ENCODE measurements at places on chromosomes 11 and 22.

GRCh38 chr11:128687321-128687720 is 6.6 kb upstream of the FLI1 start:
- no peak for DNase-seq

- no peak for DNase-seq
Measured at GRCh38 chr11:131690776-131691175, 320.4 kb downstream of the NTM start.

DNA sequence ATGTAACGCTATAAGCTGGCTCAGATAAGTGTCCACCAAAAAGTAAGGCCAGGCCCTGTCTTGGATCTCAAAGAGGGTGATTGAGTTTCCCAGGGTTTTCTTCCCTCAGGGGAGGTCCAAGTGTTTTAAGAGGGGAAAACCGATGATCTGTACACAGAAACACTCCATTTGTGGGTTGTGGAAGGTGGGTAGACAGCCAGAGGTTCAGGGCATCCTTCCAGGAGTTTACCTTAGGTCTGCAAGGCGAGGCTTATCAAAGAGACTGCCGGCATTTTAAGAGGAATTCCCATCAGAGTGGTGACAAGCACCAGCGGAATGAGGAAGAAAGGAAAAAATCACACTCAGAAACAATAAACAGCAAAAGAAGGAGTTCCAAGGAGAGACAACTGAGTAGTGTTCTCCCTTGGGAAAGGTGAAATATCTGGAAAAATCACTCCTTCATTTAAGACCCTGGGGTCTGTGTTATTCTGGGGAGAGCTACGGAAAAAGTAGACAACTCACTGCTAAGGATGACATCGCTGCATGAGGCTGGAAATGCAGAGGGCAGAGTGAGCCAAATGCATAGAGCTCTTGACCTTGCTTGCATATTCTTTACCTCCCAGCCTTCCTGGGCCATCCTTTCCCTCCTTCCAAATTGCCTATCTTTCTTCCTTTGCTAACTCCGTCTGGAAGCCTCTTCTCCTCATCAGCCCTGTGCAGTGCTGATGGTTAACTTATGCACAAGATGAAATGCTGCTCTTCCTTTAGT is 22.1 kb upstream of the MMP7 start:
- DNase-seq: no peak

DNA sequence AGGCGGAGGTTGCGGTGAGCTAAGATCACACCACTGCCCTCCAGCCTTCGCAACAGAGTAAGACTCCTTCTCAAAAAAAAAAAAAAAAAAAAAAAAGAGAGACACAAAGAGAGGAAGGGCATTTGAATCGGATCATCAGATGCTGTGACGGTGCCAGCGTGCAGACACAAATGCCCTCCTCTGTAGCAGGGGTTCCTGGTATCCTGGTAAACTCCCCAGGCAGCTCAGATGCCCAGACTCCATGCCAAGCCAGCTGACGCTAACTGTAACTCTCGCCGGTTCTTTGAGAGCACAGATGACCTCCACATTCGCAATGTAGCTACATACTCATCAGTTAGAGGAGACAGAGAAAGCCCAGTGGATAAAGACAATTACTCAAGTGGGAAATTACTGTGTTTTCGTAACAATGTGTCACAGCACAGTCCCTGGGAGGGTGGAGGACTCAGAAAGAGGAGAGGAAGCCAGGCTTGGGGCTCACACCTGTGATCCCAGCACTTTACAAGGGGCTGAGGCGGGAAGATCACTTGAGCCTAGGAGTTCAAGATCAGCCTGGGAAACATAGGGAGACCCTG is 153.1 kb downstream of the BRD1 start:
- DNase-seq: peak; percentile 10

DNA sequence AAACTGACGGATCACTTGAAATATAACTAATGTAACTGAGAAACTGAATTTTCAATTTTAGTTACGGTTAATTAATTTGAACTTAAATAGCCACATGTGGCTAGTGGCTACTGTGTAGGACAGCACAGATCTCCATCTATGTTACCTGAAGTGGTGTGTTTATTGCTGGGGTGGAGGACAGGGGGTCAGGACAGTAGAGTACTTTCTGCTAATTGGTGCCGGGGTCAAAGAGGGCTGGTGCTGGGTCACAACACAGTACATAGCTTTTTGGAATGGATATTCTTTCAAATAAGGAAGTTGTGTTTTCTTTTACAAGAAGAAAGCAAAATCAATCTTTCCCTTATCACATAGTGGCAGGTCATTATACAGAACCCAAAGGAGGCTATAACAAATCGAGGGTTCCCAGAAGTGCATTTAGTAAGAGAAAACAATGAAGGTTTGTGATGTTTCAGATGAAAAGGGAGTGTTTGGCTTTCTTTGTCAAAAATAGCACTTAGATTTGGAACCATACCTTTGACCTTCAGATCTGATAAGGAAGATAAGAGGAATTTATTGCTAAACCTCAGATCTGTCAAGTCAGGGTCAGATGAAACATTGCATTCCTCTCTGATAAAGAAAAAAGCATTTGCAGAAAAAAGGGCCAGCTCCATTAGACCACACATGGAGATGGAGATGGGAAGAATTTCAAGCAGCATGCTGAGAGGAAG is 384.5 kb downstream of the AASDHPPT start:
- no peak for DNase-seq

GRCh38 chr11:65141896-65142494 is 7.7 kb upstream of the SYVN1 start:
- DNase-seq: no peak

- no peak for DNase-seq
Measured at GRCh38 chr22:43047605-43048004, 32.7 kb upstream of the PACSIN2 start.

DNA sequence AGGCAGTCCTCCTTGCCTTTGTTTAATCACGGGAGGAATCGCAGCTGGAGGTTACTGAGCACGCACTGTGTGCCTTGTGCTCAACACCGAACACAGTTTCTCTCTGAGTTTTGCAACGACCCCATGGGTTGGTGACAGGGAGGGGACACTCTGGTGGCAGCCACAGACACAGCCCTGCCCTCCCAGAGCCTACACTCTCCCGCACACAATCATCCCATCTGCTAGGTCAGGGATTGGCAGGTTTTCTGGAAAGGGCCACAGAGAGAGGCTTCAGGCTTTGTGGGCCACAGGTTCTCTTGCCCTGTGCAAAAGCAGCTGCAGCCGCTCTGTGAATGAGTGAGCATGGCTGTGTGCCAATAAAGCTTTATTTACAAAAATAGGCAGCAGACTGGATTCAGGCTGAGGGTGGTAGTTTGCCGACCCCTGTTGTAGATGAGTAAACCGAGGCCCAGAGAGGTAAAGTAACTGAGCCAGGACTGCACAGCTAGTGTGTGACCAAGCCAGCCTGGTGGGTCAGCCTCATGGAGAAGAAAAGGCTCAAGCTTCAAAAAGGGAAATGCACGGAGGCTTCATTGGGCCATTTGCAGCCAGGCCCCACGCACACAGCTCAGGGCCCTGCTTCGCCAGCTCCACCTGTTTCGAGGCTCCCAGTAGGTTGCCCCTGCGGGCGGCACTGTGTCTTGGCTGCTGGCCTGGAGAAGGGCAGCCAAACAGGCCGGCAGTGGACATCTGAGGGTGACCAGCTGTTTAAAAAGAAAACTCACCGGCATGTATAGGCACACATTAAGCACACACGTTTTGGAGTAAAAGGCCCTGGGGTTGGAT is 16.3 kb downstream of the LTO1 start:
- DNase-seq: no peak

GRCh38 chr22:23107487-23108248 is 34.1 kb downstream of the RSPH14 start:
- no peak for DNase-seq

DNA sequence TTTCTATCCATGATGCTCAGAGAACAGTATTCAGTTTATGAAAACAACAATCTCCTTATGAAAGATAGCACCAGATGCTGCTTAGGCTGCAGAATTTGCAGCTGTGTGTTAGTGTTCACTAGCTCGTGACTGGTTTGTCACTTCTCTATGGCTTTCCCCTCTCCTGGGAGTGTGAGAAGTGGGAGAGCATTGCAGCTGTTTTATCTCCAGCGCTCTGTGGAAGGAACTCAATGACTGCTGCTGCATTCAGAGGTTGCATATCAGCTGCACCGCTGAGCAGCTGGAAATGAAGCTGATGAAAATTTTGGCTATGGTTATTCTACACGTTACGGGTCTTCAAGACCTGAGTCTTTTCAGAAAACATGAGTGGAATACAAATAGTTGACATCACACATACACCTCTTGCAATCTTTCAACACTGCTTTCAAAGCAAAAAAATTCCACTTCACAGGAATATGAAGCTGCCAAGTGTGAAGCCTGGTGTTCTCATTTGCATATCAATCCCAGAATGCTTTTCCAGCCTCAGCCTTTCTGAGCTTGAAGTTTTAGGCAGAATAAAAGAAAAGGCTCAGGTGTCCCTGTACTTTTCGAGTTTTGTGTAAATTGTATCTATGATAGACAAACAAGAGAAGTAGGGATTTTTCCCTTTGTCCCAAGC is 149.3 kb upstream of the DDI1 start:
- DNase-seq: no peak

DNA sequence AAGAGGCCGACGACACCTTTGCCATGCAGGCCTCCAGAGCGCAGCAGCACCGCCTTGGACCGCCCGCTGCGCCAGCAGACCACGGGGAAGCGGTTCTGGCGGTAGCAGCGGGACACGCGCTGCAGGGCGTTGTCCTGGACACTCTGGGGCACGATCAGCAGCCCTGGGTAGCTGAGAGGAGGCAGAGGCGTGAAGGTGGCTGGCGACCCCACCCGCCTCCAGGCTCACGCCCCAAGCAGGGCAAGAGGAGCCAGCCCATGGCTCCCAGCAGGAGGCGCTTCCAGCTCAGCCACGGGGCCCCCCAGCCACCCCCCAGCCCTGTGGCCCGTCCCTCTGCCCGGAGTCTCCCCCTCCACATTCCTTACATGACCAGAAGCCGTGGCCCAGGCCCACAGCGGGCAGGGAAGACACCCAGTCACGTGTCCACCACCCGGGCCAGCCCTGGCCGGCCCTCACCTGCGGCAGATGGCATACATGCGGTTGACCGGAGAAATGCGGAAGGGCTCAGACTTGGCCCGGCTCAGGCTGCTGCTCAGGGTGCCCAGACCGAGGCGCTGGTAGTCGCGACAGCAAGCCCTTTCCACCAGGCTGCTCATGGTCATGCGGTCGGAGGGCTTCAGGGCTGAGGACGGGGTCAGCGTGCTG is 15.2 kb downstream of the SBF1 start:
- no peak for DNase-seq

- no peak for DNase-seq
Measured at GRCh38 chr22:46457502-46458488, 79.6 kb downstream of the CELSR1 start.

DNA sequence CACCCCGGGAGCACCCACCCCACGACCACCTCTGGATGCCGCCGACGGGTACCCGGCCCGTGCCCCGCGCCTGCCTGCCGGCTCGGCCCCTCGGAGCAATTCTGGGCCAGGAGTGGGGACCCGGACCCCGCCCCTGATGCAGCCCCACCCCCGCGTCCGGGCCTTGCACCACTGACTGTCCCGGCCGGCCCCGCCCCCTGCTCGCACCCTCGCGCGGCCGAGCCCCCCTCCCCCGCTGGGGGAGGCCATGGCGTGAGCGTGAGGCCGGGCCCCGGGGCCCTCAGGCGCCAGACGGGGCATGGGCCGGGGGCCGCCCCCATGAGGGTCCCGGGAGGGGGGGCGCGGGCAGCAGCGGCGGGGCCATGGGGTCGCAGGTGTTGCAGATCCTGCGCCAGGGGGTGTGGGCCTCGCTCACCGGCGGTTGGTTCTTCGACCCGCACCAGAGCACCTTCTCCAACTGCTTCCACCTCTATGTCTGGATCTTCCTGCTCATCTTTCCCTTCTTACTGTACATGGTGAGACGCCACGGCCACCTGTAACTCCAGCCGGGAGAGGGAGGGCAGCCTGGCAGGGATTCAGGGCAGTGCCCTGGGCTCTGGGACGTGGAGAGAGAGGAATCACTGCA is 486 bp downstream of the PCNX3 start:
- DNase-seq: no peak

DNA sequence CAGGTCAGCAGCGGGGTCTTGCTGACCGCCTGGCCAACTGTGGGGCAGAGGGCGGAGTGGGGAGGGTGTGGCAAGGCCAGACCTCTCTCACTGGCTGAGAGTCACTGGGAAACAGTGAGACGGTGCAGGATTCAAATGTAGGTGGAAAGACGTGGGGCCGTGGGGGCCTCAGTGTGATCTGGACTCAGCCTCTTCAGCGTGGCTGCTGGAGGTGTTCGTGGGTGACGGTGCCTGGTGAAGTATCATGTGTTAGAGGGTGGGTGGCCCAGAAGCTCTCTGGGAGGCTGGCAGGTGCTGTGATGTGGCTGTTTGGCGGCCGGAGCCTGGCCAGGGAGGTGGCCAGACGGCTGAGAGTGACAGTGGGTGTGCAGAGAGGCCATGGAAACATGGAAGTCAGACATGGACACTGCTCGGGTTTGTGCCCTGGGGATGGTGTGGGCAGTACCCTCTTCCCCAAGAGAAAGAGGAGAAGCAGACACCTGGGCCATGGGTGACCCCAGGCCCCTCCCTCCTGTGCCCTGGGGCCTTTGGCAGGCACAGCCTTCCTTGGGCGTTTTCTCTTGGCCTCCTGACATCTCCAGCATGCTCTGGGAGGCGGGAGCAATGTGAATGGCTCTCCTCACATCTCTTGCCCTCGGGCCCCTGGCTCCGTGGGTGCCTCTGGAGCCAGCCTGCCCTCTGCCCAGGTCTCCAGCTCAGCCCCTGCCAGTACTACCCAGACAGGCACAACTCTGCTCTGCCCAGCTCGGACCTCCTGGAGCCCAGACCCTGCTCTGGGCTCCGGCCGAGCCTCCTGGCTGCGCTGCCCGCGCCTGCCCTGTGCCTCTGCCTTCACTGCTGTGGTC is 10.1 kb upstream of the ACR start:
- DNase-seq: no peak

GRCh38 chr22:32465661-32466060 is 1.4 kb upstream of the BPIFC start:
- no peak for DNase-seq

DNA sequence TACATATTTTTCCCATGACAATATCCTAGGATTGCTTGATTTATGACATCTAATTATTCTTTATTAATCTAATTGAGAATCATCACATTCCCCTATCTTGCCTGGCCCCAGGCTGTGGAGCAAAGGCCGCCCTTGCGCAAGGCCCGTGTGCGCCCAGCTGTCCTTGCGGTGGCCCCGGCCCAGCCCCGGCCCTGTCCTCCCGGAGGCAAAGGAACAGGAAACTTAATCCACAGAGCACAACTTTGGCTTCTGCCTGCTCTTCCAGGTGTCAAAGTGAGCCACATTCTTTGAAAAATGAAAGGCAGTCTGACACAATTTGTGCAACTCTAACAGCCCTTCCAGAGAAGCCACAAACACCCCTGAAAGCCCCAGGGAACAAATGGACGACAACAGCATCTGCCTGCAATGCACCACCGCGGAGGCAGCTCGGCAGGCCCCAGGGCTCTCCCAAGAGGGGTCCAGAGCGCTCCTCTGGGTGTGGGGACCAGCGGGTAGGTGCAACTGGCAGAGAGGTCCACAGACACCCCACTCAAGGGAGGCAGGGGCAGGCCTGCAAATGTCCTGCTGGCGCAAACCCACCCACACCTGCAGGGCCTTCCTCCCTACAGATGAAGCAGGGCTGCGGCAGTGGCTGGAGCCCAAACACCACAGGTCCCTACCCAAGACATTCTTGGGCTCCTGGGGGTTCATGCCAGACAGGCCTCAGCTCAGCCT is 30.3 kb downstream of the GNB1L start:
- DNase-seq: no peak
